ENCODE measurements at places on chromosomes 3 and 15.
A peak's percentile ranks its signal among the peaks of the same experiment; 100 is the strongest.

DNA sequence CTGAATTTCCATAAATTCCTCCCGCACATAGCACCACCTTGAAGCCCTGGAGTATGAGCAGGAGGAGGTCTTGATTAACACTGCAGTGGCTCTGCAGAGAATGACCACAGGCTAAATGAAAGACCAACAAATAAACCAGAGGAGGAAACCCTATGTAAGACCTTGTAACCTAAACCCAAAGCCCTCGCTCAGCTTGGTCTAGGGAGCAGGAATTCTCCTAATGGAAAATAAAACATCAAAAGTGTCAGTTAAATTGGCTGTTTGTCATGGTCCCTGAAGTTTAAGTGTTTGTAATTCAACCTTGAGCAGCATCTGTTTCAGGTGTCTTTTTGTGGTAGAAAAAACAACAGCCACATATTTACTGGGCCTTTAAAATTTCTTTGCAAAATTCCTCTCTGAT, 9.2 kb upstream of the UBE2Q2 start:
- no peak for DNase-seq

DNA sequence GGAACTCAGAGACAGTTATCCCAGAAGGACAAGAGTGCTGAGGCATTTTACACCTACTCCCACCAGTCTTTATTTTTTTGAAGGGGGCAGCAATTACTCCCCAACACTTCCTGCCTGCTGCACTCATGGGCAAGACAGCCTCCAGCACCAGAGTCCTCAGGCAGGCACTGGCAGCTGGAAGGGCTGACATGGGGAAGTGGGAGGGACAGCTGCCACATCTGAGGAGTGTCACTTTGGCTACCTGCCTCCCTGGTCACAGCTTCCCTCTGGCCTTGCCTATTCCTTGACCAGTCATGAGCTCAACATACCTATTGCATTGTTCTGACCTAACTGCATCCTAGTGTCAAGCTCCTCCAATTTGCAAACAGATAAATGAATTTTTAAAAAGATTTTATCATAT, 10.2 kb upstream of the LACTB start:
- DNase-seq: no peak

- DNase-seq: no peak
These were observed 130.8 kb downstream of the VPS8 start for GRCh38 chr3:184942735-184943134.

DNA sequence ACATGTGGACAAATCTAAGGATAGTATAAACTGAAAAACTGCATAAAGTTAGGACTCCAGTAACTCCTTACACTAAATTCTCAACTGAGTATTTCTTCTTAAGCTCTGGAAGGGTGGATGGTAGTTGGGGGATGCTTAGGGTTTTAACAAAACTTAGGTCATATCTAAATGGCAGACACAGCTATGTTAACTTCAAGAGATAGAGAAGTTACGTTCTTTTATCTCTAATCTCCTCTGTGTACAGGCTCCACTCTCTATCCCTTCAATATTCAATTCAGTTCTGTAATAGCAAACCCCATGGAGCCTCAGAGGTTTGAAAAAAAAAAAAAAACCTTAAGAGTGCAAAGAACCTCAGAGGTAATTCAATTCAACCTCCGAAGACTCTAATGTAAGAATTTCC, 3.1 kb downstream of the CMTM6 start:
- no peak for DNase-seq

DNA sequence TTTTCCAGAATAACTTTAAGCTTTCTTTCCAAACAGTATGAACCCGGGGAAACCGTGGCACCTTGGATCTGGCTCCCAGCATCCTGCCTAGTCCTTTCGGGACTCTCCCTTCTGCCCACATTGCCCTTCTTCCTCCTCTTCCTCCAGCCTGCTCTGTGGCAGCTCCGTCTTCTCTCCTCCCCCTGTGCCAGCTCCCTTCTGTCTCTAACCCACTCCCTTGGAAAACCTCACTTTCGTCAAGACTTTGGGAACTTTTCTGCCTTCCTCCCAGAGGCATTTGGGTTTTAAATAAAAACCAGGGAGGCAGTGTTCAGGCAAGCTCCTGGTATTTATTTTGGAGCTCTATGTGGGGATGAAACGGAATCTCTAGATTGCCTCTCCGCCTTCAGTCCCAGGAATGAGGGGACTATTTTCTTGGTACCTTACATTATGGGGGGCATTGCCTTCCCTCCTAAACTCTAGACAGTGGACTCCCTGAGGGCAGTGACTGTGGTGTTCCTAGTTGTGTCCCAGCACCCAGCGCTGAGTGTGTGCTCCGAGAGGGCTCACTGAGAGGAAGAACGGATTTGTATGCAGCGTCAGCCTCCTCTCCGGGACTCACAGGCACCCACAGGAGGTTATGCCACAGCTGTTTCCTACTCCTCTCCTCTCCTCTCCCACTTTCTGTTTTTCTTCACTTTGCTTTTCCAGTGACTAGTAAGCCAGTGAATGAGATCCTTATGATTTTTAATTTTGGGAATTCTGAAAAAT, 105.4 kb upstream of the MRPS22 start:
- DNase-seq: peak; percentile 75

DNA sequence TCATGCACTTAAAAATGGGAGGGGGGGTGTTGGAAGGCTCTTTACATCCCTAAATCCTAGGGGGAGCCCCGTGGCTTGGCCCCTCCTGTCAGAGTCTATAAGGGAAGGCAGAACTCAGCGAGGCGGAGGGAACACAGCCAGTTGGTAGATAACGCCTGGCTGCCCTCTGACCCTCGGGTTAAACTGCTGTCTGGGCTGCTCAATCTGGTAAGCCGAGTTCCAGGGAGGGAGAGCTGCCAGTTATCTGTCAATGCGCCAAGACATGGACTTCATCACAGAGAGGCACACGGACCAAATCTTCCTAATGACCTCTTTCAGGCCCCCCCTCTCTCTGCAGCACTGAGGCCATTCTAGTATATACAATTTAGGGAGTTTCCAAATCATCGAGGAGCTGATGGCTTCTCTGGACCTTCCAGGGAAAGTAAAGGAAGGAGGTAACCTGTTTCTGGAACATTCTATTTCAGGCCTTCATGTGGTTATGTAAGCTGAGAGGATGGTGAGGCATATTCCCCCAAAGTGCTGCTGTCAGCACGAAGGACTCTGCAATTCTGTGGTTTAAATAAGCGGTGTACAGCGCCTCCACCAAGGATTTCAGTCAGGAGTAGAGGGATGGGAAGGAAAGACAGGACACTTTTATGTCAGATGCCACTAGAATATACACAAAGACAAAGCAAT, 349.0 kb downstream of the MCTP2 start:
- no peak for DNase-seq

GRCh38 chr3:45241206-45241605, 15.1 kb upstream of the TMEM158 start:
- DNase-seq: no peak

DNA sequence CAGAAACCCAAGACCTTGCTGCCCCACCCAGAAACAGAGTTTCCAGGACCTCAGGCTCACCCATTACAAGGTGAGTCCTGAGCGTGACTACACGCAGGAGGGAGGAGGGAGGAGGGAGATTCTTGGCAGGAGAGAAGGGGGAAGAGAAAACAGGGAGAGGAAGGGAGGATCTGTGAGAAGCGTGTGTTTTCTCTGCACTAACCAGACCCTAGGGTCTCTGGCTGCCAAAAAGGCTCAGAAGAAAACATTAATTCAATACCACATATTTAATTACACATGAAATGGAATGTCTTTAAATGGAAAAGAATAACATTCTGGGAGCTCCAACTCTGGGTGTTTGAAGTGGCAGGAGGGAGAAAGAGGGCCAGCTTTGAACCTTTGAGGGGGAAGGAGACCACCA, 309.0 kb downstream of the NTRK3 start:
- DNase-seq: no peak

DNA sequence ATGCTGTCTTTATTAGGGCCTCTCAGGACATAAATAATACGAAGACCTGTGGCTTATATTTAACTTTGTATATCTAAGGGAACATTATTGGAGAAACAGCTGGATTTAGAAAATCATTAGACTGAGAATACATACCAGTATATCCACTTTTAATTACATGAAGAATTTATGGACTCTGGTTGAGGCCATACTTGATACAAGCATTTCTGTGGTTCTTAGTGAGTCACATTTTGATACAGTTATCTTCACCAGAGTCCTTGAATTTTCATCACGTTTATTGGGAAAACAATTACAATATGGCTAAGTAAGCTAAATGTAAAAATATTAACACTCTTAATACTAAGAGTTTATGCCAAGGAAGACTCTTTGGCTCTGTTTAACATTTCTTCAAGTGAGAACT, 9.9 kb downstream of the KIF23 start:
- no peak for DNase-seq

GRCh38 chr3:17070161-17070959, 185.6 kb downstream of the PLCL2 start:
- DNase-seq: no peak

DNA sequence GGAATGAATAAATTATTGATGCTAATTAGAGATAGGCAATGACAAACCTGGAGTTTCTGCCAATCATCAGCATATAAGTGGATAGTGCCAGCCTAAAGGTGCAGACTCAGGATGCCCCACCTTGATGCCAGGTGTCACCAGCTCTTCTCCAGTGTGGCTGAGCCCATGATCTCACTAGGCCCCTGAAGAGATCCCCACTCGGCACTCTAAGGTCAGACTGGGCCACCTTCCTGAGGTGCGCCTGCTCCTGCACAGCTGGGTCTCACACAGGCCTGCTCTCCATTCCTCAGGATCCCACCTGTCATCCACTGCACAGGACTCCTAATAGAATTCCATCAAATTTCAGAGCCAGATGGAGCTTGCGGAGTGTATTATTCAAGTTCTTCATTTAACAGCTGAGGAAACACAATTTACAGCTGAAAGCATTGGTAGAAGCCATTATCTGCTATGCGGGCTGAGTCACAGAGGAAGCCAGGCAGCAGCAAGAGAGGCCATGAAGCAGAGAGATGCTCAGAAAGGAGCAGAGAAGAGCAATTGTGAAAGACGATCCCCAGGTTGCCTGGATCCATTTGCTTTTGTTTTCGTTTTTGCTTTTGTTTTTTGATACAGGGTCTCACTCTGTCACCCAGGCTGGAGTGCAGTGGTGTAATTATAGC, 25.1 kb upstream of the FSTL1 start:
- DNase-seq: no peak

- DNase-seq: no peak
These were observed 782.2 kb downstream of the VGLL3 start for GRCh38 chr3:86208772-86209171.

- DNase-seq: peak; percentile 46
These were observed 506 bp downstream of the RAD51 start for GRCh38 chr15:40695469-40695890.

- DNase-seq: no peak
These were observed 210.7 kb upstream of the UBE2E1 start for GRCh38 chr3:23594894-23595670.

- no peak for DNase-seq
These were observed 614.6 kb upstream of the TBL1XR1 start for GRCh38 chr3:177811835-177812234.

DNA sequence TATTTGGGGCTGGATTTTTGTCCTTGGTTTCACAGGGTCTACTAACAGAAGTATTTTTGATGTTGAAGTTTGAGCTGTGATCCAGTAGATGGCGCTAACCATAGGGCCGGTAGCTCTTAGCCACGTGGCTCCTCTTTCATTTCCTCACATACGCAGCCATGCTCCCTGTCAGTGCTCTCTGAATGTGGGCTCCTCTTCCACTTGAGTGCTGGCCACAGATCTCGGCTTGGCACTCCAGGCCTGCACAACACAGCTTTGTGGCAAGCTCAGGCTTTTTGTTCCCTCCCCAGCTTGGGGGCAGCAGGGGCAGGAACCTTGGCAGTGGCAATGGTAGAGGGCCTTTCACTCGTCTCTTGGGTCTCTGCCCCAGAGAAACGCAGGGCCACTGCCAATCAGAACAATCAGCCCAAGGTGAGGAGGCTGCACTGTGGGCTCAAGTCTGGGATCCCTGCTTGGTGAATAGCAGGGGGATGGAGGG, 18.6 kb upstream of the DNAAF4 start:
- DNase-seq: peak; percentile 61

DNA sequence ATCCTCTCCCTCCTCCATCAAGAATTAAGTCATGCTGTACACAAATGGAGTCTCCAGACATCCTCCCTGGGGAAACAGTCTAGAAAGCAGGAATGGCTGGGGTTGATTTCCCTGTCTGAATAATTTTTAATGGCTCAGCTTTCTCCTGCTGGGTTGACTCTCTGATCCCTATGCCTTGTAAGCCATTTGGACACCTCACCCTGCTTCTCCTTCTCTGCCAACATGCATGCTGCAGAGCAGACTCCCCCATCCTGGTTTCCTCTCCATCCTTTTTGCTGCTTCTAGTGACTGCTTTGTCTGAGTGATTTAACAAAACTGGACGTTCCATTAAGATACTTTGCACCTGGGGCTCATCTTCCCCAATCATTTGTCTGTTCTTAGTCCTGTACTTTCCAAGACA, 22.2 kb downstream of the SV2B start:
- DNase-seq: no peak

DNA sequence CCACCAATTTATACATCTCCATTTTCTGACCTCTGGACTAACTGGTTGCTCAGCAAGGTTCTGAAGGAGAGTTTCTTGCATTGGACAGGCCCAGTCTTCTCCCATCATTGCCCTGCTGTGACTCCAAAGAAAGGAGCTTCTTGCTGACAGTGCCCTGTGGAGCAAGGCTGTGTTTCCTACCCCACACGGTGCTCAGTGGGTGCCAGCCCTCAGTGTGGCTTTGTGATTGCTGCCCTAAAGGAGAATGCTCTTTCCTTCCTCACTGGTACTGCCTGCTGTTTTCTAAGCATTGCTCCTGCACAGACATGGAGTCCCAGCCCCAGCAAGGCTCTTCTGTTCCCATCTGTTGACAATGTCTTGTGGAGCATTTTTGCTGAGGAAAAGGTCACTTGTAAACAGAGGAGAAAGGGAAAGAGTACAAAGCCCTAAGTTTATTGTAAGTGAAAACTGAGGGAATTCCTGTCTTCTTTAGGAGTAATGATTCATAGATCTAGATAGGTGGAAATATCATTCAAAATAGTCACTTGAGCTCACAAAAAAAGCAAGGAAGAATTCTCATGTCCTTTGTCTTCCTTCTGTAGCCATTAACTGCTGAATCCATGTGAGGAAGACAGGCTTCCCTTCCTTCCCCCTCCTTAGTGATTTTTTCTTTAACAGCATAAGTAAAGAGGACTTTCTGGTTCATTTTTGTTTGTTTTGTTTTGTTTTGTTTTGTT, 62.9 kb downstream of the HMG20A start:
- DNase-seq: no peak

GRCh38 chr15:62606376-62607113, 436.0 kb upstream of the TPM1 start:
- peak; percentile 92 for DNase-seq

DNA sequence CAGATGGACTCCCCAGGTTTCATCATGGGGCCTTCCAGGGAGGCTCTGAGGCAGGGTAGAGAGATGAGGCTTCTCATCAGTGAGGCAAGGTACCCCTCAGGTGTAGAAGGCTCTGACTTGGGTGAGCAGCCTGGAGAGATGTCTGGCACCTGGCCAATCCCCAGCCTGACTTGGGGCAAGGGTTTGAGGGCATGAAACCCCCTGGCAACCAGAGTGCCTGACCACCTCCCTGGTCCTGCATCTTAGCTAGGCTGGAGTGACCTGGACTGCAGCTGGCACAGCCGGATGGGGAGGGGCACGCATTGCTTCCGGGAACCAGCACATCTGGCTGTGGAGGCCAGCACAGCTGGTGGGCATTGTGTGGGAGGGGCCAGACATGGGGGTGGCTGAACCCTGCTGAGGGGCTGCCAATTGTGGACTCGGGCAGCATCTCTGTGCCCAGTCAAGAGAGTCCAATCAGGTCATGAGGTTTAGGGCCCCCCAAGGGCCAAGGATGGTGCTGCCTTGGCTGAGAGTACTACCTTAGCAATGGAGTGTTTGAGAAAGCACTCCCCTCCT, 1.9 kb downstream of the ZBTB47 start:
- peak; percentile 40 for DNase-seq

Measured in AG20443 (cell line).